Liver (tissue), 10 donors: ENCODE measurements at places on chromosomes 7 and 10. TPM values are rescaled to one million over a fixed set of nuclear protein-coding genes. Genes with fewer than 3 reads are reported as not detected.

The PLEKHS1 gene
- not detected for total RNA-seq

The TMEM26 gene
- total RNA-seq = 1.7 TPM

The FAM13C gene
- 2.2 TPM for total RNA-seq

The RNLS gene
- 12.4 TPM for total RNA-seq

The EGFR gene
- 31.8 TPM for total RNA-seq

The PKD2L1 gene
- total RNA-seq = 0.08 TPM

- no peak overlapping the region for H3K4me3 ChIP-seq
- no peak overlapping the region for H3K27ac ChIP-seq
- H3K27me3 ChIP-seq = no peaks in the 10 kb centered on the region
- no peaks in the 10 kb centered on the region for H3K4me1 ChIP-seq
- no peaks in the 10 kb centered on the region for H3K36me3 ChIP-seq
- DNase-seq = peak; percentile 17
Measured at GRCh38 chr10:126851414-126852108, 53.7 kb upstream of the DOCK1 start.

DNA sequence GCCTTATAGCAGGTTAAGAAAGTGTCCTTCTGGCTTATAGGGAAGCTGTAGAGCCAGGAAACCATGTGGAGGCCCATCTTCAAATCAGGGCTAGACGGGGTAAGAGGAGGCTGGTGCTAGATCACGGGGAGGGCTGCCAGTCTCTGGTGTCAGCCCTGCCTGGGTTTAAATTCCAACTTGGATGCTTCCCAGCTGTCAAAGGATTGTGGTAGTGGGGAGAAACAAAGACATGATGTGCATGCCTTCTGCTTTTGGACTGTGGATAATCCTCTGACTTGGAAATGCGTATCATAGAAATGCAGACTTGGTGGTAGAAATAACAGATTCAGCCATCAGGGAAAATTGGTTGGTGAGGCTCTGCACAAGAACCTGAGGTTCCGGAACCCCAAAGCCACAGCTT, 325.6 kb downstream of the PHTF2 start:
- H3K27me3 ChIP-seq = no peaks in the 10 kb centered on the region
- no peak overlapping the region for H3K4me3 ChIP-seq
- no peaks in the 10 kb centered on the region for H3K36me3 ChIP-seq
- H3K27ac ChIP-seq = no peak overlapping the region
- no peak for DNase-seq

DNA sequence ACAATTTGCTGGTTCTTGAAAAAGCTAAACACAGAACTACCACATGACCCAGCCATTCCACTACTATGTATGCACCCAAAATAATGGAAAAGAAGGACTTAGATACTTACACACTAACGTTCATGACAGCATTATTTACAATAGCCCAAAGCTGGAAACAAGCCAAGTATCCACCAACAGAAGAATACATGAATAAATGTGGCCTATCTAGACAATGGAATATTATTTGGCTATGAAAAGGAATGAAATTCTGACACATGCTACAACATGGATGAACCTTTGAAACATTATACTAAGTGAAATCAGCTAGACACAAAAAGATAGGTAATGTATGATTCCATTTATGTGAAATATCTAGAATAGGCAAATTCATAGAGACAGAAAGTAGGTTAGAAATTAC, 67.4 kb upstream of the EXOC4 start:
- no peak for DNase-seq
- no peaks in the 10 kb centered on the region for H3K27me3 ChIP-seq
- H3K4me3 ChIP-seq = no peak overlapping the region
- H3K27ac ChIP-seq = no peak overlapping the region
- no peaks in the 10 kb centered on the region for H3K36me3 ChIP-seq
- H3K4me1 ChIP-seq = no peaks in the 10 kb centered on the region

GRCh38 chr7:32588657-32589056, 93.4 kb downstream of the AVL9 start:
- no peaks in the 10 kb centered on the region for H3K27me3 ChIP-seq
- no peak for DNase-seq
- no peak overlapping the region for H3K4me3 ChIP-seq
- H3K4me1 ChIP-seq = no peaks in the 10 kb centered on the region

GRCh38 chr10:103457176-103457712, 1.5 kb downstream of the CALHM1 start:
- H3K27ac ChIP-seq = no peak overlapping the region
- no peak for DNase-seq
- no peaks in the 10 kb centered on the region for H3K4me1 ChIP-seq
- H3K4me3 ChIP-seq = no peak overlapping the region
- H3K27me3 ChIP-seq = no peaks in the 10 kb centered on the region

- no peaks in the 10 kb centered on the region for H3K4me1 ChIP-seq
- no peak for DNase-seq
- no peak overlapping the region for H3K27ac ChIP-seq
- H3K27me3 ChIP-seq = no peaks in the 10 kb centered on the region
- H3K4me3 ChIP-seq = no peak overlapping the region
- no peaks in the 10 kb centered on the region for H3K36me3 ChIP-seq
Measured at GRCh38 chr10:2478656-2479055, 588.7 kb upstream of the PFKP start.
